GM23248 (cell line): ENCODE measurements at places on chromosomes 3 and 15. TPM values are rescaled to one million over a fixed set of nuclear protein-coding genes. Genes with fewer than 3 reads are reported as not detected.
A peak's percentile ranks its signal among the peaks of the same experiment; 100 is the strongest.

- H3K27me3 ChIP-seq: no peaks in the 10 kb centered on the region
- DNase-seq: peak; percentile 76
- H3K4me3 ChIP-seq: peak overlapping the region; percentile 53
- no peak overlapping the region for H3K27ac ChIP-seq
- no peaks in the 10 kb centered on the region for H3K36me3 ChIP-seq
- H3K4me1 ChIP-seq: peaks cover 14% of the 10 kb centered on the region
Observed at GRCh38 chr15:94070356-94071295, 160.7 kb upstream of the MCTP2 start.

- no peak overlapping the region for H3K4me3 ChIP-seq
- peak; percentile 50 for DNase-seq
- H3K27ac ChIP-seq: no peak overlapping the region
- H3K36me3 ChIP-seq: no peaks in the 10 kb centered on the region
- H3K27me3 ChIP-seq: no peaks in the 10 kb centered on the region
Observed at GRCh38 chr3:159996018-159996417, 7.4 kb downstream of the IL12A start.

- H3K27me3 ChIP-seq: no peaks in the 10 kb centered on the region
- peak; percentile 19 for DNase-seq
- no peak overlapping the region for H3K4me3 ChIP-seq
- H3K4me1 ChIP-seq: peaks cover 24% of the 10 kb centered on the region
- no peak overlapping the region for H3K27ac ChIP-seq
Observed at GRCh38 chr3:24363242-24363641, 131.4 kb downstream of the THRB start.

GRCh38 chr3:196546537-196546936 lies 21.8 kb downstream of the WDR53 start:
- no peaks in the 10 kb centered on the region for H3K4me1 ChIP-seq
- DNase-seq: no peak
- no peaks in the 10 kb centered on the region for H3K27me3 ChIP-seq
- H3K4me3 ChIP-seq: no peak overlapping the region
- H3K36me3 ChIP-seq: no peaks in the 10 kb centered on the region

GRCh38 chr3:12973827-12974226 lies 99.4 kb downstream of the IQSEC1 start:
- DNase-seq: no peak
- H3K27me3 ChIP-seq: no peaks in the 10 kb centered on the region; the same call in 1 of the 2 replicates
- H3K36me3 ChIP-seq: no peaks in the 10 kb centered on the region

DNA sequence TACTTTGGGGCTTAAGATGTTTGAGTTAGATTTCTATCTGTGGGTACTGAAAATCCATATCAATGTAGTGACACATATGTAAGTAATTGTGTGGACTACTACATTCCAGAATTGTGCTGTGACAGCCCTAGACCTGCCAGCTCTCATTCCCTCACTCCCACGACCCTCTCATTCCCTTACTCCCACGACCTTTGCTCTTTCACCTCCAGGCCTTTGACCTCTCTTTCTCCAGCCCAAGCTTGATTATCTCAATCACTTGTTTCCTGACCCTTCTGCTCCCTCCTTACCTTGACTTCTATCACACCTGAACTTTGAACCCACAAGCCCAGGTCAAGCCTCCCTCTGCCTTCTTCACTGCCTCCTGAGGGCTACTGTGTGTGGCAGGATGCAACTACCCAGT lies 3.6 kb upstream of the RUVBL1 start:
- no peak overlapping the region for H3K4me3 ChIP-seq
- DNase-seq: no peak
- no peaks in the 10 kb centered on the region for H3K27me3 ChIP-seq
- H3K4me1 ChIP-seq: peaks cover 6% of the 10 kb centered on the region
- H3K36me3 ChIP-seq: no peaks in the 10 kb centered on the region

DNA sequence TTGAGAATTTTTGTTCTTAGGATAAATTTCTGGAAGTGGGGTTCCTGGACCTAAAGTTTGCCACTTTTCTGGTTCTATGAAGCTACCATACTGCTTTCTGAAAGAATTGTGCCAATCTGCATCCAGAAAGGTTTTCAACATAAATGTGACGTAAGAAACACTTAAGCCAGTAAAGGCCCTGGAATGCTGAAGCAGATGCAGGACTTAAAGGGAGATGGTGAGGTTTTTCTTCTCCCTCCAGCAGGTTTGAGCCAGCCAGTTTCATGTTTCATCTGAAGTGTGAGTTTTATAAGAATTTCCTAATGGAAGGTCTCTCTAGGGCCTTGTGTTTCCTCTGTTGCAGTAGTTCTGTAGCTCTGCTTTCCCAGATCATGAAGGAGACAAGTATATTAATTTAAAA lies 33.1 kb downstream of the ZNF592 start:
- H3K4me1 ChIP-seq: no peaks in the 10 kb centered on the region
- no peak overlapping the region for H3K4me3 ChIP-seq
- no peaks in the 10 kb centered on the region for H3K27me3 ChIP-seq
- H3K27ac ChIP-seq: no peak overlapping the region
- H3K36me3 ChIP-seq: 0 out of 2 replicates have a peak, but pooled peaks cover 4% of the 10 kb centered on the region
- peak; percentile 42 for DNase-seq

DNA sequence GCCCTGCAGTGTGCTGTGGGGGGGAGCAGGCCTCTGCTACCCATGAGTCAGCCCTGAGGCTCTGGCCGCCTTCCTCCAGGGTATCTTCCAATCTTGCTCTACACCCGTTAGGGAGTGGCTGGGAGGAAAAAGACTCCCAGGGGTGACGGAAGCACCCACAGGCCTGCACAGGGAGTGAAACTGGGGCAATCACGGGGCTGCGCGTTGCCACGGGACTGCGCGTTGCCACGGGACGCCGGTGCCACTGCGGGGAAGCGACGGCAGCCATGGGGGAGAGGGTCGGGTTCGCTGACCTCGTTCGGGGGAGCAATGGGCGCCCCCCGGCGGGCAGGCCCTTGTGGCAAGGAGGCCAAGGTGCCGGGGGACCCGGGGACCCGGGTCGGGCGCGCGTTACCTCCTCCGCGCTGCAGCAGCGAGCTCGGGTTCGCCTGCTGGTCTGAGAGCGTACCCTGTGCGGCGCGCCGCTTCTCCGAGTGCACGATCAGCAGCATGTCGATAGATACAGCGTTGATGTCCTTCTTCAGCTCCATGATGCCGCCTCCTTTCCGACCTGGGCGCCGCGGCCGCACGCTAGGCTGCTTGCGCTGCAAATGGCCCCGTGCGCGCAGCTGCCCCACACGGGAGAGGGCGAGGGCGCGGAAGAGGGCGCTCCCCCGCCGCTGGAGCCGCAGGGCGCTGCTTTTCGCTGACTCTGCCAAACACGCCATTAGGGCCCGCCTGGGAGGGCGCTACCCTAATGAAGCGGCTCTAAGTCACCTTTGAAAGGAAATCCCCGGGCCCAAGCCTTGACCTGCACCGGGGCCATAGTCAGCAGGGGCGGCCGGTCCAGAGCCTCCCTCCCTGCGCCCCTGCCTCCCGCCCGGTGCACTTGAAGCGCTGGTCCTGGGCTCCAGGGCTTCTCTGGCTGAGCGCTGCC lies at the start of gene KY:
TSS of gene KY (minus strand) at position 592 of the 916 bp plus-strand sequence. CDS start at position 530, 62 bp downstream.
- H3K36me3 ChIP-seq: no peaks in the 10 kb centered on the region
- DNase-seq: peak; percentile 79
- peak within 1 kb of the TSS; percentile 40 for H3K27ac ChIP-seq
- peaks cover 11% of the 10 kb centered on the region for H3K4me1 ChIP-seq
- H3K27me3 ChIP-seq: no peaks in the 10 kb centered on the region

- DNase-seq: no peak
- no peak overlapping the region for H3K4me3 ChIP-seq
- no peaks in the 10 kb centered on the region for H3K27me3 ChIP-seq
- no peak overlapping the region for H3K27ac ChIP-seq
Observed at GRCh38 chr3:73924048-73924447, 299.3 kb upstream of the PDZRN3 start.

GRCh38 chr3:40763807-40764206 lies 239.0 kb downstream of the ZNF621 start:
- no peaks in the 10 kb centered on the region for H3K27me3 ChIP-seq
- H3K4me3 ChIP-seq: no peak overlapping the region
- no peak overlapping the region for H3K27ac ChIP-seq
- no peaks in the 10 kb centered on the region for H3K4me1 ChIP-seq
- no peak for DNase-seq

Gene ABHD5
- 45.5 and 54.3 TPM in 2 replicates for total RNA-seq

Gene CIDEC
- not detected in 2 replicates for total RNA-seq

Gene DLEC1
- total RNA-seq: not detected in 2 replicates

DNA sequence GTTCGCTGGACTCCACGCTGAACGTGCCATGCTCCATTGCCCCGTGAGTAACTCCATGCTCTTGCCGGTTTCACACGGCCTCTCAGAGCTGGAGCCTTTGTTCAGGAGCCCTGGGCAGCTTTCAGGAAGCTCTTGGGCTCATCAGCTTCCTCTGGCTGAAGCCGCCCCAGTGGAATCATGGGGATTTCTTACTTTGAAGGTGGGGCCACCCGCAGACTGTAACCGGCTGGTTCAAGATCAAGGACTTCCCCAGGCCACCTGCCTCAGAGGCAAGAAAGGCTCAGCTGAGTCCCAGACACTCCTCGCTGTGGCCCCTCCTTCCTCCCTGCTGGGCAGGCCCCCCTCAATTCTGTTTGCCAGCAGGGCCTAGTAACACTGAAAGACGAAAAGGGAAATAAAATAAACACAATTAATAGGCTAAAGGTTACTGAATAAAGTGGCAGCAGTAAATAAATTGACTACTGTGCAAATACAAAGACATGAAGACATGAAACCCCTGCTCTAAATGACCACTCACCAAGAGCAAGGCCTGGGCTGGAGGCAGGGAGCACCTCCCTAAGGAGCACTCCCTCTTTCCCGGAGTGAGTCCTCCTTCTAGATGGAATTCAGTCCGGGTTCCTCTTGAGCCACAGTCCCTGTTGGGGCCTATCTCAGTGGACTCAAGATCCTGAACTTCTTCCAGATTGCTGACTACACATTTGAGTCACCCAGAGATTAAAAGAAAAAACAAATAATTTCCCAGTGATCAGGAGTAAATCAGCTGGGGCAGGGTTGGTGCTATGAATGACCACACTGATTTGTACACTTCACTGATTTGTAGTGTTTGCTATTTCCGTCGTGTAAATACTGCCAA lies 51.0 kb downstream of the ZDHHC19 start:
- no peaks in the 10 kb centered on the region for H3K36me3 ChIP-seq
- no peaks in the 10 kb centered on the region for H3K27me3 ChIP-seq
- DNase-seq: peak; percentile 80
- no peak overlapping the region for H3K27ac ChIP-seq
- H3K4me1 ChIP-seq: peaks cover 6% of the 10 kb centered on the region; the same call in 1 of the 2 replicates

Gene NMB
- 7.7 and 14.0 TPM in 2 replicates for total RNA-seq

Gene WWTR1
- 53.3 and 57.4 TPM in 2 replicates for total RNA-seq

DNA sequence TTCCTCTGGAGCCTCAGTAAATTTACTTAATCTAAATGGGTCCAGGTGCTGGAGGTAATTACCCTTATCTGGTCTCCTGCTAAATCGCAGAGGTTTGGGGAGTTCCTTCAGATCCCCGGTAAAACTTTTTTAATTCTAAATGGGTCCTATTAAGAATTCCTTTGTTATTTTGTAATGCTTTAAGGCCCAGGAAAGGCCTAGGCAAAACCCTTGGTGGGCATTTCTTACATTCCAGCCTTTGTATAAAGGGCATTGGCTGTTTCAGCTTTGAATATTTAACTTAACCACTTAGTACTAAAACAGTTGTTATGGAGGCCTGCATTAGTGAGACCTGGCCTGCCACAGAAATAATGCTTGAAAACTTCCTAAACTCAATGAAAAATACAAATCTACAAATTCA lies 14.9 kb upstream of the ZNF662 start:
- DNase-seq: no peak
- H3K4me1 ChIP-seq: no peaks in the 10 kb centered on the region; the same call in 1 of the 2 replicates
- no peaks in the 10 kb centered on the region for H3K36me3 ChIP-seq
- no peak overlapping the region for H3K4me3 ChIP-seq
- peaks cover 32% of the 10 kb centered on the region for H3K27me3 ChIP-seq

DNA sequence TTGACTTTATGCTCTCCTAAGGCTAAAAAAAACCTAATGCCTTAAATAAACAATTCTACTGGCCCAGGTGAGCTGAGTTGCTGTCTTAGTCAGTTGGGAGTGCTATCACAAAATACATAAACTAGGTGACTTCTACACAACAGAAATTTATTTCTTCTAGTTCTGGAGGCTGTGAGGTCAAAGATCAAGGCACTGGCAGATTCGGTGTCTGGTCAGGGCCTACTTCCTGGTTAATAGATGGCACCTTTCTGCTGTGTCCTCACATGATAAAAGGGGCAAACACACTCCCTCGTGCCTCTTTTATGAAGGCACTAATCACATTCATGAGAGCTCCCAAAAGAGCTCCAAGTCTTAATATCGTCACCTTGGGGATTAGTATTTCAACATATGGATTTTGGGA lies 11.5 kb upstream of the TBL1XR1 start:
- no peaks in the 10 kb centered on the region for H3K36me3 ChIP-seq
- DNase-seq: no peak
- no peak overlapping the region for H3K4me3 ChIP-seq
- no peak overlapping the region for H3K27ac ChIP-seq

DNA sequence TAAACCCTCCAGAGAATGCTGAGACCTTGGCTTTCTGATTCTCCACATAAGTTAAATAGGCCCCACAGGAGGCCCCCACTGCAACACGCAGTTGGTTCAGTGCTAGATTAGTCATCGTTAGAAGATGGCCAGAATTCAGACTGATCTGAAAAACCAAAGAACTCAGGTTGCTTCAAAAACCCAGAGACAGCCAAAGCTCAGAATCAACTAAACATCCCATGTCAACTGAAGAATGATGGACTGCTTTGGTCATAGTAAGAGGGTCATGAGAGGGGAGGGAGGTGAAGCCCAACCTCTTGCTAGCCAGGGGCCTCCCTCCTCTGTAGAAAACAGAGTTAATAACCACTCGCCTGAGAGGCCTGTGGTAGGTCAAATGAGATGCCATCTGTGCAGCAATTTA lies 93.1 kb downstream of the AKAP13 start:
- H3K4me1 ChIP-seq: peaks cover 37% of the 10 kb centered on the region
- H3K4me3 ChIP-seq: no peak overlapping the region
- DNase-seq: peak; percentile 66
- no peaks in the 10 kb centered on the region for H3K36me3 ChIP-seq

DNA sequence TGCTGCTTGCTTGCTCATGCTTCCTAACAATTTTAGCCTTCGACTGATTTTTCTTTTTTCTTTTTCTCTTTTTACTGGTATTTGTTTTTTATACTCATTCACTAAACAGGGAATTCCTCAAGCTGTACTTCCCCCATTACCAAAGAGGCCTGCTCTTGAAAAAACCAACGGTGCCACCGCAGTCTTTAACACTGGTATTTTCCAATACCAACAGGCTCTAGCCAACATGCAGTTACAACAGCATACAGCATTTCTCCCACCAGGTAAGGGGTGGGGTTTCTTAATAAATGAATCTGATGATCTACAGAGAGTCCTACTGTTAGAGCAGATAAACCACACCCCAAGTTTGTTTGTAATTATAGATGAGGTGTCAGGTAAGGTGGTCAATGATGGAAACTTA lies 178.8 kb downstream of the MBNL1 start:
- H3K27ac ChIP-seq: no peak overlapping the region

GRCh38 chr3:195609229-195609628 lies 25.5 kb upstream of the APOD start:
- no peaks in the 10 kb centered on the region for H3K36me3 ChIP-seq
- no peak overlapping the region for H3K4me3 ChIP-seq
- no peak overlapping the region for H3K27ac ChIP-seq
- DNase-seq: no peak

GRCh38 chr3:46890132-46890531 lies 12.6 kb downstream of the PTH1R start:
- no peak overlapping the region for H3K4me3 ChIP-seq
- no peak for DNase-seq
- H3K36me3 ChIP-seq: no peaks in the 10 kb centered on the region
- no peak overlapping the region for H3K27ac ChIP-seq
- no peaks in the 10 kb centered on the region for H3K4me1 ChIP-seq
- H3K27me3 ChIP-seq: no peaks in the 10 kb centered on the region
